ENCODE measurements at places on chromosomes 2 and 18. TPM values are rescaled to one million over a fixed set of nuclear protein-coding genes. Genes with fewer than 3 reads are reported as not detected.

DNA sequence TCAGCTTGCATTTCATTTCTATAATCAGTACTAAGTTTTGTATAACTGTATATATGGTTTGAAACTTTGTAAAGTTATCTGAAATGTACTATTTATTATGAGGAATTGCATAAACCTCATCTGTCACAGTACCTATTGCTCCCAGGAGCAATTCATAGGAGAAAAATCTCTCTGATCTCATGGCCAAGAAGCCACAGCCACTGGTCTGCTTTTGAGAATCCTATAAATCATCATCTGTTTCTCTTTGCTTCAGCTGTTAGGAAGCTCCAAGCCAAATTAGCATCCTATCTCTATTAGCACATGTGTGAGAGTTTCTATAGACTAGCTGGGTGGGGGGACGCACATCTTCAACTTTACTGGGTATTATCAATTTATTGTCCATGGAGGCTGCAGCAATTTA lies 210.3 kb downstream of the CYP26B1 start:
- DNase-seq, result no peak
- H3K36me3 ChIP-seq, result no peaks in the 10 kb centered on the region
- peaks cover 23% of the 10 kb centered on the region for H3K4me1 ChIP-seq
- H3K4me3 ChIP-seq, result no peak overlapping the region
- H3K27me3 ChIP-seq, result peaks cover 12% of the 10 kb centered on the region
- no peak overlapping the region for H3K27ac ChIP-seq

- peaks cover 7% of the 10 kb centered on the region for H3K4me1 ChIP-seq
- H3K27me3 ChIP-seq, result peaks cover 65% of the 10 kb centered on the region
- H3K27ac ChIP-seq, result no peak within 1 kb of the TSS
- no peak within 1 kb of the TSS for H3K4me3 ChIP-seq
Measured at GRCh38 chr2:107986278-107987217, at the start of gene SLC5A7. SLC5A7 (plus strand) TSS chr2:107986524; CDS start chr2:107988156, 1,632 bp downstream.

- DNase-seq, result no peak
- H3K27me3 ChIP-seq, result peaks cover 2% of the 10 kb centered on the region
- no peak overlapping the region for H3K4me3 ChIP-seq
- H3K27ac ChIP-seq, result no peak overlapping the region
- no peaks in the 10 kb centered on the region for H3K36me3 ChIP-seq
Measured at GRCh38 chr2:65142515-65142914, 12.6 kb upstream of the RAB1A start.

LOXHD1 gene
- total RNA-seq, result not detected

DNA sequence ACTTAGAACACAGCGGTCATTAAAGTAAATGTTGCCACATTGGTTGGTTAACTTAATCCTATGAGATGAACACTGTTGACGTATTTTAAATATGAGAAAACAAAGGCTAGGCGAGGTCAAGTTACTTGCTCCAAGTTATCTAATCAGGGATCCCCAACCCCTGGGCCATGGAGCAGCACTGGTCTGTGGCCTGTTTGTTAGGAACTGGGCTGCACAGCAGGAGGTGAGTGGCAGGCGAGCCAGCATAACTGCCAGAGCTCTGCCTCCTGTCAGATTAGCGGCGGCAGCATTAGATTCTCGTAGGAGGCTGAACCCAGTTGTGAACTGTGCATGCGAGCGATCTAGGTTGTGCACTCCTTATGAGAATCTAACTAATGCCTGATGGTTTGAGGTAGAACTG lies 878.9 kb downstream of the CPS1 start:
- no peaks in the 10 kb centered on the region for H3K4me1 ChIP-seq
- H3K36me3 ChIP-seq, result no peaks in the 10 kb centered on the region
- H3K4me3 ChIP-seq, result no peak overlapping the region

FEV gene
- total RNA-seq, result not detected

TBC1D8 gene
- 7.3 TPM for total RNA-seq

PROM2 gene
- 1.7 TPM for total RNA-seq

SERPINB3 gene
- not detected for total RNA-seq

POMC gene
- total RNA-seq, result not detected

Measured in chondrocyte (in vitro differentiated cells).